ENCODE measurements at places on chromosomes 11 and 22.

- no peak for DNase-seq
Measured at GRCh38 chr11:92528001-92528400, 303.4 kb downstream of the FAT3 start.

- DNase-seq: no peak
Measured at GRCh38 chr22:29503811-29504372, 23.9 kb downstream of the NEFH start.

- DNase-seq: no peak
Measured at GRCh38 chr11:3732671-3733436, 61.7 kb upstream of the CHRNA10 start.

GRCh38 chr11:1219834-1220815 lies 2.7 kb upstream of the MUC5B start:
- DNase-seq: no peak

DNA sequence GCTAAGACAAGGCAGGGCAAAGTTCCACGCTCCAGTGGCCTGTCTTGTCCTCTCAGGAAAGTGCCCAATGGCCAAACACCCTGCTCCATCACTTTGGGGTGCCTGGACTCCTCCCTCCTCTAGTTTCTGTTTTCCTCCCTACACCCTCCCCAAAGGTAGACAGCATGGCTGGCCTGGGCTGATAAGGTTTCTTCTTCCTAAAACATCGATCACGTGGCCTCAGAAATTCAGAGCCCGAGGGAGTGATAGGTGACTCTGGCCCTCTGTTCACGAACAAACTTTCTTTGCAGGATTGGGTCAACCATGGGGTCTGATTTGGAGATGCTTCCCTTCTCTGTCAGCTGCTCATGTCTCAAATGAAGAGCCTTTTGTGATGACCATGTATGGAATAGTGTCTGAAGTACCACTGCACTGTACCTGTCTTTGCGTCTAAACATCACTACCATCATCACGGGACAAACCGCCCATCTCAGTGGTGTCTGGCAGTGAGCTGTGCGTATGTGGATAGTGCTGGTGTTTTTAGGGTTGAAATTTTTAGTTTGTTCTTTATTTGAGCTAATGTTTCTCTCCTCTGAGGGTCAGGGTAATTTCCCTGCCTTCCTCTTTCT lies 6.1 kb downstream of the MICAL2 start:
- DNase-seq: no peak

DNA sequence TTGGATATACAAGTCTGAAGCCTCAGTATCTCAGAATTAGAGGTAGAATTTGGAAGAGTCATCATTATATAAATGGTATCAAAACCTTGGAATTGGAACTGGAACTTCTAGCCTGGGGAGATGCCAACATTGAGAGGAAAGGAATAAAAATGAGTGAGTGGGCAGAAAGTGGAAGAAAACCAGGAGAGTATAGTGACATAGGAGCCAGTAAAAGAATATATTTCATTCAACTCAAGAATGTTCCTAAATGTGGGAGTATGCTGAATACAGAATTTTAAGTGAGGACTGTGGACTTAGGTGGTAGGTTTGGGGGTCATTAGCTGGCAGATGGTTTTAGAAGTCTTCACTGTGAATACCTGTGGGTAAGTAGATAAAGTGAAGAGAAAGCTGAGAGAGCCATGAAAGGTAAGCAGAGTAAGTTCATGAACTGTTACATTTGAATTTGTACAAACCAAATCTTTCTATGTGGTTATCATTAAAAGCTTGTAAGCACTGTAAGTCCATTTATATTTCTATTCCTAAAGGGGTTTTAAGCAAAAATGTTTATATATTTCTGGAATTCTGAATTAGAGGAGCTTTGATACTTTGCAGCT lies 60.2 kb downstream of the PDHX start:
- DNase-seq: no peak

DNA sequence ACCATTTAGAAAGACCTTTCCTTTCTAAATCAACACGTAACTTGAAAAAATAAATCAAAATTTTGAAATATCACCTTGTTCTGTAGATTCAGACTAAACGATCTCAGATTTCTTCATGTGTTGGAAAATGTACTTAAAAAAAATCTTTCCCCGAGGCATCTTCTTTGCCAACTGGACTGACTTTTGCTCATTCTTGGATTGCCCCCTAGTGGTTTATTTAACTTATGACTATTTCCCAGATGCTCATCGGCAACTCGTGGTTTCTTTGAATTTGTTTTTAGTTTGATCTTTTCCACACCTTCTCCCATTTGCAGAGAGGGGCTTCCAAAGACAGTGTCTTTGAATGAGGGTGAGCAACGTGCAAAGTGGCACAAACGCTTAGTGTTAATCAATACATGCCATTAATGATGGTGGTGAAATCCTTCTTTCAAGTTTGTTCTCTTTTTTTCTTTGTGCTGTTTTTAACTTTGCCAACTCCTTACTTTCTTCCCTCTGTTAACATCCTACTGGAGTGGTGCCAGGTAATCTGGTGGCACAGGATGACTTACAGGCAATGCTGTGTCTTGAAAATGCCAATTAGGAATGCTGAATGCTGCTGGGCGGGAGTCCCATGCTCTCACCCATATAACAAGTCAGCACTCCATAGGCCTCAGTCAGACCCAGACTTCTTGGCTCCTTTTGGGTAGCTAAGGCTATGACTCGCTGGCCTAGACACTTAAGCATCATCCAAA lies 18.3 kb downstream of the PRSS23 start:
- DNase-seq: peak; percentile 2

DNA sequence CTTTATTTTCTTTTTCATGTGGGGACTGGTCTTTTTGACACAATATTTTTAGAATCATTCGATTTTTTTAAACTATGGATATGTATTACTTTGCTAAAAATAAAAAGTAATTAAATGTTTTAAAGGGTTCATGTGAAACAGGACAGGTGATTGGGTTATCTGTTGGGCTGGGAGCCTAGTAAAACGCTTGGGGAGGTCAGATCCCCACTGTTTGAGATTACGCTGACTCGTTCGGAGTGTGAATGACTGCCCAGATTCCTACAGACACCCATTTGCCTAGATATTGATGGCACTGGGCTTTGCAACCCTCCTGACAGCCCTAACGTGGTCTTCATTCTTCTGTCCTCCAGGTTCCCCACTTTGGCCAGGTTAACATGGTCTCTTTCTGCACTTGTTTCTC lies 62.9 kb upstream of the UBASH3B start:
- no peak for DNase-seq

GRCh38 chr11:59208956-59209355 lies 3.8 kb downstream of the MPEG1 start:
- no peak for DNase-seq

GRCh38 chr22:46029574-46030200 lies 52.7 kb upstream of the WNT7B start:
- no peak for DNase-seq

- DNase-seq: no peak
Measured at GRCh38 chr11:69878927-69879728, 59.9 kb upstream of the FGF3 start.

DNA sequence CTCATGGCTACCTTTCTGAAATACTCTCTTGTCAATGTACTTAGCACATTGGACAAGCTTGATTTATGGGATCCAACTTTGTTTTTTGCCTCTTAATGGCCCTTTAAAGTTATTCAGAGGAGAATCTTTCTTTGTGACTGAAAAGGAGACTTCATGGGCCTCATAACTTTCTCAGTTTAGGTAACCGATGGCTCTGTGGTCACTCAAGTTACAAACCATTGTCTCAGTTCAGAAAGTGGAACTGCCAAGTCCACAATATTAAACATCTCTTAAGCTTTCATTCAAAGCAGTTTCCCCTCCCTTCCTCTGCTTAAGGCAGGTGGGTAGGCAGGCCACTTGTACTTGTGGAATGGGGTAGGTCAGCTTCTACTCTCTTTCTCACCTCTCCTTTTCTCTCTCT lies 12.3 kb upstream of the ARL14EP start:
- no peak for DNase-seq

DNA sequence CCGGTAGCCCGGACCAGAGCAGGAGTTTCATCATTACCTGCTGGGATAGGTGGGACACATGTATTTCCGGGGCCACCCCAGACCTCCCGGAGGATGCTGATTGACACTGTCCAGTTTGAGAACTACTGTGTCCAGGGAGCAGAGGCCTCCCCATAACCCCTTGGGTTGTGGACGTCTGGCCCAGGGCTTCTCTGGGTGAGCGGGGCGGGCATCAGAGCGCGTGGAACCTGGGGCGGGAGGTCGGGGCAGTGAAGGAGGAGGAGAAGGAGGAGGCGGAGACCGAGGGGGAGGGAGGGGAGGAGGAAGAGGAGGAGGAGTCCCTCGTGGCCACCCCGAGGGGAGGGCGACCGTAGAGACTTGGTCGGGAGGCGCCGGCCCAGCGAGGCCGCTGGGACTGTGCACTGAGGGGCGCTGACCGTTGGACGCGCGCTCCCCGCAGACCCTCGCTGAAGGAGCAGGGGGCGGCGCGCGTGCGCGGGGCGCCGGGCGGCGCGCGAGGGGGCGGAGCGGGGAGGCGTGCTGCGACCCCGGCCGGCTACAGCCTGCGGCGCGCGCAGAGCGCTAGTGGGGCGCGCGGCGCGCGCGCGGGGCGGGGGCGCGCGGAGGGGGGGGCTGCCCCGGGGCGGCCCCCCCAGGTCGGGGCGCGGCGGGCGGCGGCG lies at the start of gene GRK3:
Gene GRK3 (plus strand): TSS at position 356 of the 659 bp plus-strand sequence. CDS start 366 bp downstream, outside the sequence.
- DNase-seq: no peak

GRCh38 chr22:23281406-23282088 lies 101.2 kb downstream of the BCR start:
- no peak for DNase-seq

DNA sequence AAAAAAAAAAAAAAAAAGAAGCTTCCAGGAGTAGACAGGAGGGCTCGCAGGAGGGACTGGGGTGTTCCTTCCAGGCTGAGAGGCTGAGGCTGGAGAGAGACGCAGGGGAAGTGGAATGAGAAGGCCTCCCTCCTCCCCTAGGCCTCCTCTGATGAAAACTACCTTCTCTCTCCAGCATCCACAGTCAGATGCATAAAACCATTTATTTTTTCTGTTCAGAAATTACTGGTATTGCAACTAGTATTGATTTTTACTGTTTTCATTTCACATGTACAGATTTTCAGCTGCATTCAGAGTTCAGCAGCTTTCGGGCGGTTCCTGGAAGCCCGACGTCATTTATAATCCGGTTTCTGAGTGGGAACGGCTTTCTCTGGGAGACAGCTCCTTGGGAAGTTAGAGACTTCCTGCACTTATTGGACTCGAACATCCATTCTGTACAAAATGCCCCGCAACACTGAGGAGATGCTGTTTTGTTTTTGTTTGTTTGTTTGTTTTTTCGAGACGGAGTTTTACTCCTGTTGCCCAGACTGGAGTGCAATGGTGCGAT lies 6.9 kb upstream of the NFAM1 start:
- DNase-seq: no peak

DNA sequence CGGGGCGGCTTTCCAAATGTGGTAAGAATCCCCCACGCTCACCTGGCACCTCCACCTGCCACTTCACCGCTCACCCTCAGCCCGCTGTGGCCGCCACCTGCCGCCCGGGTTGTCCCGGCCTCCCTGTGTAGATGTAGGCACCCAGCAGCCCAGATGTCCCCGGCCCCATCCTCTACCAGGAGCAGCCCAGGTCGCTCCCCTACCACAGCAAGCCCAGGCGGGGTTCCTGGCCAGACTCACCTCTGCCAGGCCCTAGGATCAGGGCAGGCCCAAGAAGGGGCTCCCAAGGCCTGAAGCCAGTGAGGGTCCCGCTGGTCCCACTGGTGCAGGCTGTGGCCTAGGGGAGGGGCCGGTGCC lies 27.4 kb downstream of the MOB2 start:
- DNase-seq: no peak

GRCh38 chr11:47466701-47467250 lies 17.8 kb upstream of the RAPSN start:
- DNase-seq: no peak

GRCh38 chr11:38416141-38416540 lies 1818.1 kb upstream of the RAG2 start:
- DNase-seq: no peak

- DNase-seq: no peak
Measured at GRCh38 chr11:134543645-134544044, 131.6 kb upstream of the B3GAT1 start.

- DNase-seq: no peak
Measured at GRCh38 chr11:122509091-122509490, 146.4 kb upstream of the UBASH3B start.

GRCh38 chr11:112884012-112884767 lies 77.0 kb upstream of the NCAM1 start:
- DNase-seq: no peak

Data from SIG-M5 (cell line).